Endodermal cell (in vitro differentiated cells): ENCODE measurements at places on chromosomes 6 and 20. TPM values are rescaled to one million over a fixed set of nuclear protein-coding genes. Genes with fewer than 3 reads are reported as not detected.

DNA sequence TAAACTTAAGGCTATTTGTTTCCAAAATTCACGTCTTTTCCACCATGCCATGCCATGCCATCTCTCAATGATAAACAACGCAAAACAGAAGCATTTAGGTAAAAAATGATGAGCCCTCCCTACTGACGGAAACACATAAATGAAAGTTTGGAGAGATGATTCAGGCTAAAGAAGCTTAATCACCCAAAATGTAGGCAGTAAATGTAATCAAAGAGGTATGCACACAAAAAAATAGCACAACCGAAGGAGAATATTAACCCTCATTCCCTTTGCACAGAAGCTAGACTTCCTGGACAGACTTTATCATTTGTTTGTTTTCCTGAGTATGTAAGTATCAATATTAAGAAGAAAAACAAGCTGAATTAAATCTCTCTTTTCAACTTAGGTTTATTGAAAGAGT is 28.8 kb downstream of the DCDC2 start:
- no peak for DNase-seq
- H3K27me3 ChIP-seq: no peaks in the 10 kb centered on the region
- H3K4me1 ChIP-seq: no peaks in the 10 kb centered on the region
- no peak overlapping the region for H3K27ac ChIP-seq

DNA sequence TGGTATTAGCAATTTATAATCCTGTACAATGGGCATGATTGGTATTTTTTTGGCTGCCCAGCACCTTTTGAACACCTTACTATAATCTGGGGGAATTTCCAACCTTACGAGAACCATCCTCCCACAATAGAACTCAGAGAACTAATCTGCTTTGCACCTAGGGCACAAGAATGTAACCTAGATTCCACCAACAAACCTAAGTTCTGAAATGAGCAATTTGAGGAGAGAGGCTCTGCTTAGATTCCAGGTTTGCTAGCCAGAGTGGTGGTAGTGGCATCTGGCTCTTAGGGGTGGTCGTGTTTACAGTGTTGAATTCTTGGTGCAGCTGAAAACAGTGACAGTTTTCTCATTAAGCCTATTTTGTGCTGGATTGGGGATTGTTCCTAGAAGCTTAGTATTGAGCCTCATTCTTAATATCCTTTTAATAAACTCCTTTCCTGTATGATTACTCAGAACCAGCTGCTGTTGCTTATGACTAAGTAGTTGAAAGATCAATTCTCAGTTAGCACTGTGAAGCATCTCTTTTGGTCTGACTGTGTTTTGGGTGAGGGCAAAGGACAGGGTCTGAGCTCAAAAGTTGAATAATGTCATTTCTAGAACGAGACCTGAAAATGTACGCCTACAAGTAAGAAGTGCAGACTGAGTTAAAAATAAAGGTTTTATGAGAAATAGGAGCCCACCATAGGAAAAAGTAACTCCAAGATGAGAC is 385.6 kb downstream of the CDKAL1 start:
- no peaks in the 10 kb centered on the region for H3K36me3 ChIP-seq
- no peak overlapping the region for H3K4me3 ChIP-seq
- H3K27me3 ChIP-seq: no peaks in the 10 kb centered on the region

- no peak overlapping the region for H3K4me3 ChIP-seq
- no peaks in the 10 kb centered on the region for H3K36me3 ChIP-seq
- H3K4me1 ChIP-seq: no peaks in the 10 kb centered on the region
These were observed 73.2 kb downstream of the JPH2 start for GRCh38 chr20:44113618-44114376.

GRCh38 chr20:50138120-50138478 is 15.4 kb downstream of the PEDS1 start:
- peaks cover 35% of the 10 kb centered on the region for H3K36me3 ChIP-seq
- DNase-seq: no peak
- H3K4me3 ChIP-seq: no peak overlapping the region
- H3K27ac ChIP-seq: no peak overlapping the region
- no peaks in the 10 kb centered on the region for H3K4me1 ChIP-seq

GRCh38 chr20:1879934-1880333 is 15.3 kb upstream of the SIRPA start:
- H3K4me1 ChIP-seq: no peaks in the 10 kb centered on the region
- no peaks in the 10 kb centered on the region for H3K36me3 ChIP-seq
- H3K4me3 ChIP-seq: no peak overlapping the region
- DNase-seq: no peak

GRCh38 chr6:21992178-21992967 is 304.5 kb downstream of the PRL start:
- H3K36me3 ChIP-seq: peaks cover 47% of the 10 kb centered on the region
- H3K4me3 ChIP-seq: no peak overlapping the region
- no peaks in the 10 kb centered on the region for H3K27me3 ChIP-seq
- no peak for DNase-seq
- no peak overlapping the region for H3K27ac ChIP-seq
- H3K4me1 ChIP-seq: no peaks in the 10 kb centered on the region

DNA sequence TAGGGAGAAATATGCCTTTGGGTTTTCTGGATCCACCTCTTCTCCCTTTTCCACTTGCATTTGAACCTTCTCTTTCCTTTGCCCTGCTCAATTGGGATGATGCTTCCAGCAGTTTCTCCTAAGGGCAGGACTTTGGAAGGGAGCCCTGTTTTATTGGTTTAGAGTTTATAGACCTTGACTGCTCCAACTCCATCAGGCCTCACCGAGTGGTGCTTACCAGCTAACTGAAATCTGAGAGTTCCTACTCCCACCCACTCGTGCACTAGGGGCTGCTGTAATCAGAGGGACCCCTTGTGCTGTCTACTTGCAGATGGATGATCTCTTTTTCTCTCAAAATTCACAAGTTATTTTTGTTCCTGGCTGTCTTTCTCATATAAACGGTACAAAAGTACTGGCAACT is 121.3 kb upstream of the SLC22A16 start:
- H3K27me3 ChIP-seq: no peaks in the 10 kb centered on the region
- no peaks in the 10 kb centered on the region for H3K36me3 ChIP-seq

GRCh38 chr6:16933961-16934360 is 167.9 kb upstream of the STMND1 start:
- no peaks in the 10 kb centered on the region for H3K27me3 ChIP-seq
- no peaks in the 10 kb centered on the region for H3K4me1 ChIP-seq

DNA sequence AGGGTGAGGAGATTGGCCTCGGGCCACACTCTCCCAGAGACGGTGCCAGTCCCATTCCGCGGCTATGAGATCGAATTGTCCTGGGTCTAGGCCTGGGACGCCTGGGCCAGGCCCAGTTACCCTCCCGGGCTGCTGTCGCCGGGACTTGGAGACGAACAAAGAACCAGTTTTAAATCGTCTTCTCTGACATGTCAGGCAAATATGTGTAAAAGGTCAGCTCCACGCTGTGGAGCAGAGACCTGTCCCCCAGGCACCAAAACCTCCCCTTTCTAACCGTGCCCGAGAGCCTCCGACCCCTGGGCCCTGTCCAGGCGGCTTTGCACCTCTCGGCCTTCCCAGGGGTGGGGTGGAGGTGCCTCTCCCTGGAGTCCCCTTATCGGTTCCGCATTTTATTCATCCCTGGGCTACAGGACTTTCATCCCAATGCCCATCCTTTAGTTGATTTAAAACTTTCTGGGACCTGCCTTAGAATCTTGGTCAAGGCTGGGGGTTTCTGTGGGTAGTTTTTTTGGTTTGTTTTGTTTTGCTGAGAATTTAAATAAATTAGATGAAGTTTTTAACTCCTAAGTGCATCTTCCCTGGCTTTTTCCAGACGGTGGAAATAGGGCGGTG is 5.8 kb upstream of the TFAP2A start:
- no peaks in the 10 kb centered on the region for H3K36me3 ChIP-seq
- H3K27ac ChIP-seq: no peak overlapping the region
- H3K4me1 ChIP-seq: peaks cover 6% of the 10 kb centered on the region
- H3K4me3 ChIP-seq: no peak overlapping the region
- peak; percentile 50 for DNase-seq

- H3K27ac ChIP-seq: peak overlapping the region; percentile 96
- no peaks in the 10 kb centered on the region for H3K36me3 ChIP-seq
- no peak for DNase-seq
- H3K4me3 ChIP-seq: no peak overlapping the region
- no peaks in the 10 kb centered on the region for H3K4me1 ChIP-seq
- no peaks in the 10 kb centered on the region for H3K27me3 ChIP-seq
These were observed 275.9 kb downstream of the FOXC1 start for GRCh38 chr6:1885576-1886011.

- peaks cover 3% of the 10 kb centered on the region for H3K4me1 ChIP-seq
- H3K36me3 ChIP-seq: no peaks in the 10 kb centered on the region
- no peaks in the 10 kb centered on the region for H3K27me3 ChIP-seq
- no peak overlapping the region for H3K27ac ChIP-seq
- H3K4me3 ChIP-seq: peak overlapping the region; percentile 66
These were observed 198.2 kb upstream of the KCNG1 start for GRCh38 chr20:51221103-51221502.

DNA sequence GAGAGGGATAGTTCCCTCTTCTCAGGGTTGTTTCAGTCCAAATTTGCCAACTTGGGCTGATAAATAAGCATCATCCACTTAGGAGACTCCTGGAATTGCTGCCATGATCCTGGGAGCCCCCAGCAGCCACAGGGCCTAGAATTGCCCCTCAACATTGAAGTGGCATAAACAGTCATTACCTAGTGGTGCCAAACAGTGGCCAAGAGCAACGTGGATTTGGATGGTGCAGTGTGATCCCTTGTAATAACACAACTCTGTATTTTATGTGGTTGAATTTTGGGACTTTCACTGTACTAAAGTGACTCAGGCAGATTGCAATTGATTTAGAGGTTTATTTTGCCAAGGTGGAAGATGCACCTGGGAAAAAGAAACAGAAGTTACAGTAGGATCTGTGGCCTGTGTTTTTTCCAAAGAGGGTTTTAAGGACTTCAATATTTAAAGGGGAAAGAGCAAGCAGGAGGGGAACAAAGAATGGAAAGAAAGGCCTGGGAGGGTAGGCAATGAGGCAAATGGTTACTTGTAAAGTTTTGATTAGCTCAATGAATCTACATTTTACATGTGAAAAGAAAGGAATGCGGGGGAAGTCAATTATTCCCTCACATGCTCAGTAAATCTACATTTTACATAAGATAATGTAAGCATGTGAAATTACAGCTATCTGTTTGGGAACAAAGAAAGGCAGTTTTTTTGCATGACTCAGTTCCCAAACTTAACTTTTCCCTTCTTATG is 168.0 kb upstream of the NOX3 start:
- no peaks in the 10 kb centered on the region for H3K36me3 ChIP-seq
- no peak overlapping the region for H3K27ac ChIP-seq
- H3K4me3 ChIP-seq: no peak overlapping the region

- no peaks in the 10 kb centered on the region for H3K4me1 ChIP-seq
- no peak overlapping the region for H3K4me3 ChIP-seq
- peak; percentile 63 for DNase-seq
- H3K36me3 ChIP-seq: no peaks in the 10 kb centered on the region
- H3K27me3 ChIP-seq: no peaks in the 10 kb centered on the region
- no peak overlapping the region for H3K27ac ChIP-seq
These were observed 69.3 kb downstream of the RCAN2 start for GRCh38 chr6:46421939-46422338.

Gene TRIM26
- total RNA-seq: 17.0 to 30.4 TPM (median 29.3 TPM) in 3 replicates

Gene TREML1
- 0.31 to 0.65 TPM (median 0.31 TPM) in 3 replicates for total RNA-seq

Gene ENPP5
- total RNA-seq: 12.8 to 13.9 TPM (median 12.9 TPM) in 3 replicates

Gene TNF
- 0.35 TPM in 1 of 3 replicates, not detected in the others for total RNA-seq

Gene TINAG
- total RNA-seq: not detected in 2 replicates

Gene C6orf89
- total RNA-seq: 13.4 and 13.9 TPM in 2 replicates
